Memory B cell (primary cell): ENCODE measurements at places on chromosomes 7 and 10.

GRCh38 chr10:78437407-78437768 lies 403.7 kb downstream of the RPS24 start:
- no peak for DNase-seq

DNA sequence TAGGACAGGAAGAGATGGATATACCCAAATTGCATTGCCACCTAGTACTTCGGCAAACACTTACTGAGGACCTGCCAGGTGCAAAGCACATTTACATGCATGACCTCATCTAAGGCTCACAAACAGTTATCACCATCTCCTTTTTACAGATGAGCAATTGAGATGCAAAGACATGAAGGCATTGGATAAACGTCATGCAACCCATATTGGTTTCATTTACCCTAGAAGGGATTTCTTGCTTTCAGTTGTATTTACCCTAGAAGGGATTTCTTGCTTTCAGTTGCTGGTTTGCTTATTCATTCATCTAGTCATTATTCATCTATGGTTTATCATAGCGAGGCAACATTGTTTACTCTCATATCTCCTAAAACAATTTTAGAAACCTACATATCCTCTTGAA lies 52.2 kb downstream of the STEAP1B start:
- DNase-seq, result no peak

- DNase-seq, result peak; percentile 14
Observed at GRCh38 chr10:6204341-6205191, 1.8 kb downstream of the PFKFB3 start.

DNA sequence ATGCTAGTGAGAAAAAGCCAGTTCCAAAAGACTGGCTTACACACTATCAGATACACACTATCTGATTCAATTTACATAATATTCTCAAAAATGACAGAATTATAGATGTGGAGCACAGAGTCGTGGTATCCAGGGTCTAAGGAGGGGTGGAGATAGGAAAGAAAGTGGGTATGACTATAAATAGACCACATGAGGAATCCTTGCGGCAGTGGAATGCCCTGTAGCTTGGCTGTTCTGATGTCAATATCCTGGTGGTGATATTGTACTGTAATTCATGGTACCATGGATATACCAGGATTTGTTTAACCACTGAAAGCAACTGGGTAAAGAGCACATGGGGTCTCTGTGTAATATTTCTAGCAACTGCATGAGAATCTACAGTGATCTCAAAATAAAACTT lies 67.7 kb upstream of the TMEM72 start:
- DNase-seq, result no peak

GRCh38 chr7:89927762-89928161 lies 226.5 kb upstream of the STEAP1 start:
- DNase-seq, result no peak
